Brain pericyte (primary cell): ENCODE measurements at places on chromosomes 13 and 19.

GRCh38 chr19:29542327-29542726, 16.5 kb downstream of the VSTM2B start:
- no peak for DNase-seq

DNA sequence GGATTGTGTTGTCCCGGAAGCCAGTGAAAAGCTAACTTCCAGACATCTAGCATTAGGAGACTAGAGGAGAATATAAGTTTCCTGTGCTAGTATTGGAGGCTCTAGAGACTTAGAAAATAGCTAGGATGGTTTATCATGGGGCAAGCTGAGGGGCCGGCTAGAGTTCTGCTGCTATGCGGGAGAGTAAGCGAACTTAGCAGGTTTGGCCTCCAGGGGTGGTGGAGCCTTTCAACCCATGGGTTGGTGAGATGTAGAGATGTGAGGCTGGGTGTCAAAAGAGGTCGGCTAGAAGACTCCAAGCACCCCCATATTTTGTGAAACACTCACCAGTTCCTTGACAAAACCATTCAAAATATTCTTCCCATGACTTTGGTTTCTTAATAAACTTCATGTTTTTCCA, 4.4 kb downstream of the SULT2A1 start:
- DNase-seq, result no peak

DNA sequence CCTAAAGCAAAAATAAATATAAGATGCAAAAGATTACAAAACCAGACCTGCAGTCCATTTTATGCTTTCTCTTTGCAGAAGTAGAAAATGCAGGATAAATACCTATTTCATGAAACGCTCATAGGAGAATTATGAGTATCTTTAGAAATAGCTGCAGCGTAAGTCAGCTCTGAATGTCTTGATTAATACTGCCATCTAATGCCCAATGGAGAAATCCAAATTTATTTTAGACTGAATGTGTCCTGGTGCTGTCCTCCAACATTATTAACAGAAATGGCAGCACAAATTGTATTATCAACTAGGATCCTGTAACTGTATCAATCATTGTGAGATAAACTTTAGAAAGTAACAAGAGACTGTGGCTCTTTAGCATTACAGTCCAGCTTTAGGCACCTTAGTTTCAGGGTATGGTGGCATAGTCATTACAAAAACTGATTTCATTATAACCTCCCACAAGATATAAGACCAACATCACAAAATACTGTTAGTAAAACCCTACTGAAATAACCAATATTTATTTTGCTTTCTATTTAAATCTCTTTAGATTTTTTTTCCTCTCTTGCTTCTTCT, 162.1 kb upstream of the MIR17HG start:
- peak; percentile 5 for DNase-seq

GRCh38 chr13:22073718-22074117, 402.8 kb downstream of the FGF9 start:
- no peak for DNase-seq

DNA sequence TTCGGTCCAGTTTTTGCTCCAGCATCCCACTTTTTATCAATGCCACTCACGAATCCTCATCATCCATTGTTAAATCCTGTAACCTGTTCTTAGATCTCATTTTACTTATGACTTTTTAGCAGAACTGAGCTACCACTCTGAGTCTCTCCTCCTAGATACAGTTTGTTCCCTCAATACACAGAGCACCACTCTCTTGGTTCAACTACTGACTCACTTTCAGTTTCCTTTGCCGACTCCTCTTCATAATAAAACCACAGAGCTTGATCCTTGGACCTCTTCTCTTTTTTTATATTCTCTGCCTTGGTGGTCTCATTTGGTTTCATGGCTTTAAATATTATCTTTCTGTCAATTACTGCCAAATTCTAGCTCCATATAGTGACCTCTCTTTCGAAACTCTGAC, 150.3 kb downstream of the SLITRK5 start:
- no peak for DNase-seq

DNA sequence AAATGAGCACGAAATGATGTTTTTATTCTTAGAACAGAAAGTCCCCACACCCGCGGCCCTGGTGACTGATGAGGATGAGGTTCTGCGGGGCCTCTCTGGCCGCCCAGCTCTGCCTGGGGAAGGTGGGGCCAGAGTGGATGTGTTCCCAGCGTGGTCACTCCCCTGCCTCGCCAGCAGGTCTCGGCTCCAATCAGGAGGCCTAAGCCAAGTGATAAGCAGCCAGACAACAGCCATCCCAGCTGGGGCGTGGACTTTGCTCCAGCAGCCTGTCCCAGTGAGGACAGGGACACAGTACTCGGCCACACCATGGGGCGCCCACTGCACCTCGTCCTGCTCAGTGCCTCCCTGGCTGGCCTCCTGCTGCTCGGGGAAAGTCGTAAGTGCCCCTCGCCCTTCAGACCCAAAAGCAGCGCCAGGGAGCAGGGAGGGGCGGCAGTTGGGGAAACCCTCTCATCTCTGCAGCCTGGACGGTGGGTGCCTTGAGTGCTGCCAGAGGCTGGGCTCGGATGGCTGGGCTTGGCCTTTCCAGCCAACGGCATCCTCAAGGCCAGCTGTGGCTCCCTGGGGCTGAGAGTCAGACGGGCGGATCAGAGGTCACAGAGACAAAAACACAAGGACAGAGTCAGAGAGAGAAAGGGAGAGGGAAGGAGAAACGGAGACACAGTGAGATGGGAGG, at the start of gene F10:
TSS of gene F10 (plus strand) at position 250 of the 676 bp plus-strand sequence. CDS start at position 307, 57 bp downstream.
- no peak for DNase-seq

DNA sequence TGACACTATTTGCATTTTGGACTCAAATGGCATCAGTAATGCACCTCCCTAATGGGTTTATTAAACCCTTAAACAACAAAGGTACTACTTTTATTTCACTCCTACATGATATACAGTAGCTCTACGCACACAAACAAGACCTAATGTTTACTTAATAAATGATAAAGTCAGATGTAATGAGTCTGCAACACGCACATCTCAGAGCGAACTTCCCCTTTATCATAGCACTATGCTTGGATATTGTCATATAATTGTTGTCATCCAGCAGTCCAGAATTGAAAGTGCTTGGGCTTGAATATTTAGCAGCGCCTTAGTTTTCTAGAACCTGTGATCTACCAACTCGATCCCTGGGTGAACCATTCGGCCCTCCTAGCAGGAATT, 772 bp downstream of the PARP4 start:
- no peak for DNase-seq

DNA sequence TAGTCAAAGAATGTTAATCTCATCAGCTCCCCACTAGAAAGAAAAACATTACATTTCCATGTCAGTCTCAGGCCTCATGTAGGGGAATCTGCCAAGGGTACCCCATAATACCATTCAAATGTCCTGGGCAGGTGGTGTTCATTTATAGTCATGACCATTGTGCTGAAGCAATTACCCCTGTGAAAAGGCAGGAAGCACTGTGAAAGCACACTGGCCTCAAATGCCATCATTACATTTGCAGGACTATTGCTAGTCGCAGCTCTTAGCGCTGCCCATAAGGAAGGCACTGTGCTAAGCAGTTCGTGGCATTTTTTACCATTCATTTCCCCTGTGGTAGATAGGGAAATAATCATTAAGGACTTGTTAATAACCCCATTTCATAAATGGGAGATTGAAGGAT, 109.0 kb downstream of the LHFPL6 start:
- no peak for DNase-seq

- DNase-seq, result no peak
Observed at GRCh38 chr13:51946163-51946669, 65.0 kb downstream of the ATP7B start.

- no peak for DNase-seq
Observed at GRCh38 chr13:94088742-94089141, 390.7 kb downstream of the DCT start.

DNA sequence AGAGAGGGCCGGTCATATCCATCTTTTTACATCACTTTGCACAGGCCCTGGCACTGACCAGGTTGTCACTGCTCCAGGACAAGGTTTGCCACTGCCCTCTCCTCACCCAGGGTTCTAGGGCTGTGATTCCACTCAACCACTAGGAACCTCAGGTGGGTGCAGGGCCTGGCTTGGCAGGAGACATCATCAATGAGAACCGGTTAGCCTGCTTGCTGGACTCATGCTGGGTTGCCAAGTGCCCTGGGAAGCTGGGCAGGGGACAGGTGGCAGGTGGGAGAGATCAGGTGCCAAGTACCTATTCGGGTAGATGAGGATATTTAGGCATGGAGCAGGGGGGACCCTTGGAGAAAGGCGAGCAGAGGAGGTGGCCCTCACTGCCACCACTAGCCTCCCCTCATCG, 4.2 kb upstream of the CERS4 start:
- no peak for DNase-seq

DNA sequence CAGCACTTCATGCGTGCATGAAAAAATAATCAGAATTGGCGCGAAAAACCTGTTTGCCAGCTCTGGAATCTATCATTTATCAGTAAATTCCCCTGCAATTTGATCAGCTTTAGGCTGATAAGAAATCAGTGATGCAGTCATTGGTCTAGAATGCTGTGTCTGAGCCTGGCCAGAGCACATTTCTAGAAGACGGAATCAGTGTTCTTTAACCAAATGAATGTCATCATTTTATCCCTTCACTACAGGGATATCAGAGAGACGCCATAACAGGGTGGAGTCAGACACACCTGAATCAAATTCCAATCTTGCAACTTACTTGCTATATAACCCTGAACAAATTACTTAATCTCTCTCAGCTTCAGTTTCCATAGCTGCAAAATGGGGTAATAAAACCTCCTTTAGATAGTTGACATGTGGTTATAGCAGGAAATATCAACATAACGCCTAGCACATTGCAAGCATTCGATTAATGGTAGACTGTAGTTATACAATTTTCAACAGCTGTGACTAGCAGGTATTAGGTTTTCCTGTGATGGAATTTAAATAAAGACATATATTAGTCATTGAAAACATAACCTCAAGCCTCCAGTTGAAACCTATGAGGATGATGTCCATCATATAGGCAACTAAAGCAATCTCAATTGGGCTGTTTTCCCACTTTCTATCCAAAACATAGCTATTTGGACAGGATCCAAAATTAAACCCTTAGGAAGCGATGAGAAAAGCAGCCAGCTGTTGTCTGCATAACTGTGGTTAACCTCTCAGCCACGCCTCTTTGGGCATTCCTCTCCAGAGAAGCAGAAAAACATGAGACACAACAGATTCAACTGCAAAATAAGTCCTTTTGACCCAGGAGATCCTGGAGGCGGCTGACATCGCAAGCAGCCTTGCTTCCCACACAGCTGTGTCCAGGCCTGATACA, 51.6 kb upstream of the UBL3 start:
- peak; percentile 47 for DNase-seq

DNA sequence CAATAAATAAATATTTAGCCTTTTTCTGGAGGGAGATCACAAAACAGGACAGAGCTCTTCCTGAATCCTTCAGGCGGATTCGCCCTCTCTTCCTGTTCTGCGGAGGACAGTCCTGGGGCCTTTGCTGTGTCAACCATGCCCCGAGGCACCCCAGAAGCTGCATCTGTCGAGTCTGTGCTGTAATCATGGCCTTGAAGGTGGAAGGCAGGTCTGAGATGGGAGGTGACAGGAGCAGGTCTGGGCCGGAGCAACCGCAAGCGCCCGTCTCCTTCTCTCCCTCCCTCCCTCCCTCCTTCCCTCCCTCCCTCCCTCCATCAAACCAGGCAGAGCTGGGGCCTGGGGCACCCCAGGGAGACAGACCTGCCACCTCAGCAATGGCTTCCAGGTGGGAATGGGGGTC, 4.6 kb upstream of the FXYD3 start:
- no peak for DNase-seq

DNA sequence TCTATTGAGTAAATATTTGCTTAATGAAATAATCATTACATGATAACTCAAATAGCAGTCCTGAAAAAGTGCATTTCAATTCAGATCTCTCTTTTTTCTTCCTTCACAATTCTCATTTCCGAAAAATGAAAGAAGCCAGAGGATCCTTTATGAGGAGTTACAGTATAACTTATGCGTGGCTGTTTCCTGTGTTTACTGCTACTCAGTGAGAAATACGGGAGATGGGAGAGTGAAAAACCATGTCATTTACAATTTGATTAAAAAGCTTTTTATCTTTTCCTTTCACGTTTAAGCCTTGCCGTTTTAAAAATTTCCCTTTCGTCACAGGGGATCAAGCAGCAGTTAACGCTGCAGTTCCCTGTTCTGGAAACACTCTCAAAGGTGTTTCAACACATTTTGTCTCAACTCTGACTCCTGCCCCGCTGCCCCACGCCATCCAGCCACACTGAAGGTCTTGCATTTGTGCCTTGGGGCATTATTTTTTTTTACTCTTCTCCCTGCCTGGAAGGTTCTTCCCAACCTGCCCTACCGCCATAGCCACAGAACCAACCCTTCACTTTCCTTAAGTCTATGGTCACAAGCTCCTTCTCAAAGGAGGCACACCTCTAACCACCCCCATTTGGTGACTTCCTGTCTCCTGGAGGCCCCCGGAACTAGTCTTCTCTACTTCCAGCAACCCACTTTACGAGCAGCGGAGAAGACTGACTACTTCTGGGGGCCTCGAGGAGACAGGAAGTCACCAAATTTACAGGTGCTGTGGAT, 17.0 kb downstream of the KL start:
- DNase-seq, result no peak

DNA sequence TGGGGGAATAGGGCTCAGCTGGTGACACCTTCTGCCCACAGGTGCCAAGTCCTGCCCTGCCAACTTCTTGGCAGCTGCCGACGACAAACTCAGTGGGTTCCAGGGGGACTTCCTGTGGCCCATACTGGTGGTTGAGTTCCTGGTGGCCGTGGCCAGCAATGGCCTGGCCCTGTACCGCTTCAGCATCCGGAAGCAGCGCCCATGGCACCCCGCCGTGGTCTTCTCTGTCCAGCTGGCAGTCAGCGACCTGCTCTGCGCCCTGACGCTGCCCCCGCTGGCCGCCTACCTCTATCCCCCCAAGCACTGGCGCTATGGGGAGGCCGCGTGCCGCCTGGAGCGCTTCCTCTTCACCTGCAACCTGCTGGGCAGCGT, 2.1 kb downstream of the P2RY11 start:
- no peak for DNase-seq

GRCh38 chr19:33329736-33330135, 27.4 kb upstream of the CEBPA start:
- no peak for DNase-seq

GRCh38 chr19:4678881-4679790, 9.0 kb upstream of the MYDGF start:
- no peak for DNase-seq

- DNase-seq, result no peak
Observed at GRCh38 chr13:51534041-51534817, 50.0 kb upstream of the WDFY2 start.

DNA sequence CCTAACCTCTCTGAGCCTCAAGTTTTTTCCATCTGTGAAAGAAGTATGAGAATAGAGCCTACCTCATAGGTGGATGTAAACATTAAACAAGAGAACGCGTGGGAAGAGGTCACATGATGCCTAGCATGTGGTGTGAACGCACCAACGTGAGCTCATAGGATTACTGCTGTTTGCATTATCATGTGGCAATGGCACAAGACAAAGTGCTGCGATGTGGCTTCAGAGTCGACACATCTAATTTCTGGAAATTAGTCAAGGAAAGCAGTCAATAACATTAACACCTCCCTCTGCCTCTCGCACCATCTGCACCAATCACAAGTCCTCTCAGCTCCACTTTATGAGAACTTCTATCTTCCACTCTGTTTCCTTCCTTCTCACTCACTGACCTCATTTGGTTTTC, 489.7 kb downstream of the COG6 start:
- DNase-seq, result no peak
